ENCODE measurements at places on chromosomes 6 and 20.
A peak's percentile ranks its signal among the peaks of the same experiment; 100 is the strongest.

DNA sequence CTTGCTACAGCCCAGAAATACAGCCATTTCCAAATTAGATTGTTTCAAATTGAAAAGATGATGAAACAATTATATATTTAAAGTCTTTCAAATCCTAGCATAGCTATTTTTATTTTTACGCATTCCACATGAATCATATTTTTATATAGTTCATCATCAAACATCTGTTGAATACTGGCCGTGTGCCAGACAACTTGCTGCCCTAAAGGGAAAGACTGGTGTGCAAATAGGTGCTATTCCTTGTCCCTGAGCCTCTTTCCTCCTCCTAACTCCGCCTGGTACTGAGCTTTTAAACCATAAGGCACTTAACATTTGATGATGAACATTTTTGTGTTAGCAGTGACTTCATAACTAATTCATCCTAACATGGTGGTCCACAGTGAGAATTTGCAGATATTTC, 18.7 kb upstream of the PLCG1 start:
- DNase-seq, result no peak

- DNase-seq, result no peak
Measured at GRCh38 chr6:3775847-3776246, 24.3 kb upstream of the PXDC1 start.

GRCh38 chr6:108654465-108655106, 93.9 kb downstream of the FOXO3 start:
- no peak for DNase-seq

DNA sequence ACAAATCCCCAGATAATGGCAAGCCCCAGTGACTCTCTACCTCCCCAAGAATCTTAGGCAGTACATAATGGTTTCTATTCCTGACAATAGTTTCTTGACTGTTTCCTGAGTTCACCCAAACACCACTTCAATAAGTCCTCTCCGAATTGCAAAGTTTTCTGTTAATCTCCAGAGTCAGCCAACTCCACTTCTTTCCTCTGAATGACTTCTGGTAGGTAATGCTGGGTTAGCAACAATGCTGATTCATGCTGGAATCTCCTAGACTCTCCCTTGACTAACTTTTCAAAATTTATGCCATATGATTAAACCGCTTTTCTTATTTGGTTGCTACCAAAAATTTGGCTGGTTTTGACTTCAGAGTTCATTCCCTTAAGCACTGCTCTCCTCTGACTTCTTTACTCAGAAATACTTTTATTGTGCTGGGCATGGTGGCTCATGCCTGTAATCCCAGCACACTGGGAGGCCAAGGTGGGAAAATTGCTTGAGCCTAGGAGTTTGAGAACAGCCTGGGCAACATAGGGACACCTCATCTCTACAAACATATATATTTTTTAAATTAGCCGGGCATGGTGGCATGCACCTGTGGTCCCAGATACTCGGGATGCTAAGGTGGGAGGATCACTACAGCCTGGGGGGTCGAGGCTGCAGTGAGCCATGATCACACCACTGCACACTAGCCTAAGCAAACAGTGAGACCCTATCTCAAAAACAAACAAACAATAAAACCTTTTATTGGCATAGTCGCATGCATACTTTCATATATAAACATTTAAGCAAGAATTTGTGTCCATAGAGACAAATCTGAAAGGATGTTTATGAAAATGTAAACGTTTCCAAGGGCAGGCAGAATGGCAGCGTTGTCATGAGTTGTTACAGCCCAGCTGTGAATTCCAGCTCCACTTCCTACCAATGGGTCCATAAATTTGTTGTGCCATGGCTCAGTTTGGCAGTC, 249.3 kb upstream of the PLN start:
- no peak for DNase-seq

GRCh38 chr20:62147528-62147927, 4.0 kb downstream of the SS18L1 start:
- DNase-seq, result no peak

GRCh38 chr6:137013738-137014602, 30.8 kb downstream of the IL20RA start:
- DNase-seq, result peak; percentile 38

- DNase-seq, result no peak
Measured at GRCh38 chr20:59972037-59972801, 14.0 kb downstream of the CDH26 start.

GRCh38 chr6:81772741-81773140, 20.3 kb upstream of the TENT5A start:
- no peak for DNase-seq

DNA sequence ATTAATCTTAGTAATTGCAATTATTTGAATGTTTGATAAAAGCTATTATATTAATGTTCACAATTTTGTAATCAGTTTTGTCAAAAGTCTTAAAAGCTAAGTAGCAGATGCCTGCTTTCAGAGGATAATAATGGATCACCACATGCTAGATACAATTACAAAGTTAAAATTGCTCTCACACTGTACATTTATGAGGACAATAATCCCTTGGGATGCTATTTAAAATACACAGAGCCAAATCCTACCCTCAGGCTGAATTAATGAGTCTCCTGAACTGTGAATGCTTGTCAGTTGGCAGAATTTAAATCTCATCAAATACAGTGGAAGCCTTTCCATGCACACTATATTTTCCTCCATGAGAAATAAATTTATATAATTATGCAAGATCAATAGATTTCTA, 153.3 kb upstream of the SYNCRIP start:
- DNase-seq, result no peak

DNA sequence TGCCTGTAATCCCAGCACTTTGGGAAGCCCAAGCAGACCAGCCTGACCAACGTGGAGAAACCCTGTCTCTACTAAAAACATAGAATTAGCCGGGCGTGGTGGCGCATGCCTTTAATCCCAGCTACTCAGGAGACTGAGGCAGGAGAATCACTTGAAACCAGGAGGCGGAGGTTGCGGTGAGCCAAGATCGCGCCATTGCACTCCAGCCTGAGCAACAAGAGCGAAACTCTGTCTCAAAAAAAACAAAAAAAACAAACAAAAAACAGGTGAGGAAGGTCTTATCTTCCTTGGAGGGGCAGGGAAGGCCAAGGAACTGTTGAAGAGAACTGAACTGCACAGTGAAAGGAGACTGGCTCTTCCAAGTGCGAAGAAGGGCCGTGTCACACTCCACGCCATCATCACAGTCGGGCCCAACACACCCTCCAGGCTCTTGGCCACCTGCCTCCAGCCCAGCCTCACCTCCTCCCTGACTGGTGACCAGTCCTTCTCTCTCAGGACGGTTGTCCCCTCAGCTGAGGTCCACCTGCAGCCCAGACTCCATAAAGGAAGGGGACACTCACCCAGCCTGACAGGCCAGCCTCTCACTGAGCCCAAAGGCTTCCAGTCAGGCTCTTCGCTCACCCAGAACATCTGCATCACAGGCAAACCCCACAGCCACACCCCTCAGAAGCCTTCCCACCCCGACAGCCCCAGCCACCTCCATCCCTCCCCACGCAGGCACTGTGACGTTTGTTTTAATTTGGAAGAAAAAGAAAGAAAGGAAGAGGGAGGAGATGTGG, 4.1 kb downstream of the ZC3H12D start:
- no peak for DNase-seq

DNA sequence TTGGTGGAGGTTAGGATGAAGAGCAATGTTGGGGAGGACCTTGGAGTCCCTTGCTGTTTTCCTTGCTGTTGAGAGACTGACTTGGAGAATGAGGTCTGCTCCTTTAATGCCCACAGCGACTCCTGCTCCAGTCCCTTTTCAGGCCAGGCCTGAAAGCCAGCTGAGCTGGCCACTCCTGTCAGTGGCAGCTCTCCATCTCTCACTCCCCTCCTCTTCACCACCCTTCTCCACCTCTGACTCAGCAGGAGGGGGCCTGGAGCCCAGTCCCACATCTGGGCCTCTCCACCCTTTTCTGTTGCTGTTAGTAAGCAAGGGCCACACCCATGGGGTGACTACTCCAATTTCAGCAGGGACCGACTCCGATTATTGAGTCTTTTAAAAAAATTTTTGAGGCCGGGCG, 2.2 kb downstream of the SNX21 start:
- DNase-seq, result no peak

DNA sequence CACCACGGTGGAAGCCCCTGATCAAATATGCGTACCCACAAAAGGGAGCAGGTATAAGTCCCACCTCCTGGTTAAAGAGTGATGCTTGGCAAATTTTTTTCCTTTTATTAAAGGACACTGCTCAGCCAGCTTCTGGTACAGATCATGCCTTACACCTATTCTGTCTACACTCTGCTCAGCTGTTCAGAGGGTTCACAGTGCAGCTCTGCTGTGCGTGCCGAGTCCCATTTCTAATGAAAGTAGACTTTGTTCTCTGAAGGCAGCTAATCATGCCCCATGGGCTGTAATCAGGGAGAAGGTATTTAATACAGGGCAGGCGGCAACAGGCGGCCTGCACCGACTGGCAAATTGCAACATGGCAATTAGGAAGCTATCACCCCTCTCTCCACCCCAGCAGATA, 16.3 kb downstream of the LRRC73 start:
- no peak for DNase-seq

DNA sequence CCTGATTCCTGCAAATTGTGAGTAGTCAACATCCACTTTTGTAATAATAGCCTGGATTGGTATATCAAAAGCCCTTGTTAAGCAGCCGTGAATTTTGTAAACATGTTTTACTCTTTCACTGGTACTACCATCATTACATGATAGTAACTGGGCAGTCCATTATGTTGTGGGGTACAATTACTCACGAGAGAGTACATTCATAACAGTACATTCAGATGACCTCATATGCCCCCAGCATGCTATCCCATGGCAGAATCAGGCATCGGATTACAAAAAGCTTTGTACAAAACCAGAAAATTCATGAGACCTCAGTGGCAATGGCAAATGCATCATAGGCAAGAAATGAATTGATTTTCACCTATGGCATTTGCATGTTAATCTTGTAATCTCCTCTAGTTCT, 166.2 kb downstream of the EPM2A start:
- no peak for DNase-seq

DNA sequence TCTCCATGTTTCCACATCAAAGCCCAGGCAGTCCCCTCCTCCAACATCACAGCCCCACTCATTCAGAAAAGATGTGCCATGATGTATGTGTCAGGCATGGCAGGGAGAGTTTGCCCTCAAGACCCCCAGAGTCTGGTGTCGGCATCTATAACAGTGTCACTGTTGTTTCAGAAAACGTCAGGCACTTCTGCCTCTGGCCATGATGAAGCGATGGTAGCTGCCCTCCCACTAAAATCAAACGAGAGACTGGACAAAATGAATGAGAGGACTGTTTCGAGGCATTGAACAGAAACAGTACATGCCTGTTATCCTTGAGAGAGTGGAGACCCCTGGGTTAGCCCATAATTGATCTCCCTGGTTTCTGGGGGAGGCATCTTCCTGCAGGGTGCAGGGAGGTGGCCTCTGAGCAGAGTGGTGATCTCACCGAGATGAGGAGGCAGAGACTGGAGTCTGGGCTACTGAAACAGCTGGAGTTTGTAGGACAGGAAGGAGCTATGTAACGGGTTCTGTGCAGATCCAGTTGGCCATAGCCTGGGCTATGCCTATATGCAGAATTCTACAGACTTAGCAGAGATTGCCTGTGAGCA, 144.5 kb downstream of the SYCP2 start:
- no peak for DNase-seq

DNA sequence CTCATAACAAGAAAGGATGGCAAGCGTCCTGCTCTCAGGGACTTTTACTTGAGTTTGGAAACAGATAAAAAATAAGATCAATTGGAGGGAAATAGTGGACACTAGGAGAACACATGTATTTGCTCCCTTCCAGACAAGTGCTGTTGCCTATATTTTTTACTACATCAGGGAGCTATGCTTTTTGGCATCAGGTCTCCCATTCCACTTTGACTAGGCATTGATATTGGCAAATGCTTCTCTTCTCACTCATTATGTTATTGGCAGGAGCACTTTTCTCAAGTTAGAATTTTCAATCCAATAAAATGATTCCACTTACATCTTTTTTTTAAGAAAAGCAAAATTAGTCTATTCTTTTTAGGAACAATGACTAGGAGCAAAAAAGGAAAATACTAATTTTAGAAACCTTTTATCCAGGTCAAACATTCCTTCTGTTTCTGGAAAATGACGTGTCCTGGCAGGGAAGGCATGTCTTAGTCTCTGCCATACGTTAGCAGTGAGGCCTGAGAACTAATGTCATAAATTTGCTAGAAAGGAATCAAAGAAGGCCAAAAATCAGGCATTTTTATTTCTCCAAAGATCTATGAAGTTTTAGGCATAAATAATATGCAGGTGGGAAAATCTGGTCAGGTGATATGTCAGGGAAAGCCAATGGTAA, 21.4 kb downstream of the BCAS1 start:
- DNase-seq, result no peak

DNA sequence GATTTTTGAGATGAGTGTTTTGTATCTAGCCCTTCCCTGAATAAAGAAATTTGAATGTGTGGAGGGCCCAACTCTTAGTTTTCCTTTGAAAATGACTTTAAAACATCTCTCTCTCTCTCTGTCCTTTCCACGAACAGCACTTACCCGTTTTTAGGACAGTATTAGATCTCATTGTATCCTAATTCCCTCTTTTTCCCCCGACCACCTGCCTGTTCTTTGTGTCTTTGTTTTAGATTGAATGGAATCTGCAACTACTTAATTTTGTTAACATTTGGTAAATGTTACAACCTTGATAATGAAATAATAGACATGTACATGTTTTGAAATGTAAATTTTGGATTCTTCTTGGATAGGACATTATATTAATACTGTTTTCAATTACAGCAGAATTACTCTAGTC, 3.1 kb downstream of the DSP start:
- DNase-seq, result no peak

- no peak for DNase-seq
Measured at GRCh38 chr6:130029163-130029562, 10.8 kb downstream of the L3MBTL3 start.

DNA sequence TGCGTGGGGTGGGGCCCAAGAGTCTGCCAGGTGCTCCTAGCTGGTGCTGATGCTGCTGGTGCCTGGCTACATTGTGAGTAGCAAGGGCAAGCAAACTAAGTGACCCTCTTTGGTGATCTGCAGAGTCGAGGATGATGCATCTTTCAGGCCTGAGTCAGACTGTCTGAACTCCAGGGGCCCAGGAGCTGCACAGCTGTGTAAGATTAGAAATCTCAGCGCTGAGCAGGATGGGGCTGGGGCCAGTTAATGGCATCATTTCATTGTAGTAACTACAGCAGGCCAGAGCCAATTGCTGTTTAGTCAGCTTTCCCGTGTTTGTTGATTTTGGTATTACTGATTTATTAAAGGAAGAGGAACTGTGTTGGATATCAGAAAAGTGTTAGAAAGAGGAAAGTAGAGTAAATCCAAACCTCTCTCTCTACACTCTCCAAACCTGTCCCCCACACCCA, 365.2 kb downstream of the PAX1 start:
- DNase-seq, result peak; percentile 69

All from fibroblast of skin of left biceps (primary cell).